NCI-H2171 treated with DMSO at 0.1 percent for 48 hours (cell line): ENCODE measurements at places on chromosomes 2 and 18.

GRCh38 chr2:70753902-70754301 lies 14.1 kb downstream of the ADD2 start:
- no peak for DNase-seq

GRCh38 chr2:108460345-108461037 lies 11.5 kb downstream of the GCC2 start:
- DNase-seq: no peak

DNA sequence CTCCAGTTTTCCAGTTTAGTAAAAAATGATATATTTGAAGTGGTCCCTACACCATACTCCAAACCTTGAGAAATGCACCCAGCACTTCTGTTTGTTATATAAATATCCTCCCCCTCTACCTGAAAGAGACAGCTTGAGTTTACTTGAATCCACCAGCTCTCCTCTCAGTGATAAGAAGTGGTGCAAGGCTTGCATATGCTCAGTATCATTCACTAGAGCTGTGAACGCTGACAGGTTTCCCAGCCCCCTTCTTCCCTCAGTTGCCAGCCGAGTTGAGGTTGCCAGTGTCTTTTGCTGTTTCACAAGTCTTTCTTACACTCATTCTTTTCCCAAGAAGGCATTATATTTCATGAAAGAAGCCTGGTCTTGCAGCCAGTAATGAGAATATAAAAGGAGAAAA lies 880.0 kb downstream of the LRRTM4 start:
- DNase-seq: no peak

- no peak for DNase-seq
Observed at GRCh38 chr2:128292599-128293425, 25.9 kb downstream of the HS6ST1 start.

DNA sequence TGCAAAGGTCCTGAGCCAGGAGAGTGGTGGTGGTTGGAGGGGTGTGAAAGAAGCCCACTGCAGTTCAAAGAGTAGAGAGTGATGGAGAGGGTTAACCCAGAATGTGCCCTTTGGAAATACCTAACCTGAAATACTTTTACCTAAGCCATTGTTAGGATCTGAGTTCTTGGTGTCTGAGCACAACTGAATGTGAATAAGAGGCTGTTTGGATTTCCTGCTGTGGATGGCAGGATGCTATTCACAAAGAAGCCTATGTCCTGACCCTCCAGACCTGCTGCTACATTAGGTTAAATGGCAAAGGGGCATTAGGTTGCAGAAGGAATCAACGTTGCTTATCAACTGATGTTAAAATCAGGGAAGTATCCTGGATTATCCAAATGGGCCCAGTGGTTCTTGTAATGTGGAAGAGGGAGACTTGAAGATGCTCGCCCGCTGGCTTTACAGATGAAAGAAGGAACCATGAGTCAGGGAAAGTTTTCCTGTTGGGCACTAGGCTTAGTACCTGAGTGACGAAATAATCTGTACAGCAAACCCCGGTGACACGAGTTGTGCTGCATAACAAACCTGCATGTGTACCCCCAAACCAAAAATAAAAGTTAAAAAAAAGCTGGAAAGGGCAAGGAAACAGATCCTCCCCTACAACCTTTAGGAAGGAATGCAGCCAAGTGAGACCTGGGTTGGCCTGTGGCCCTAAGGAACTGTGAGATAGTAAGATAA lies 27.2 kb downstream of the ITGA6 start:
- DNase-seq: no peak

DNA sequence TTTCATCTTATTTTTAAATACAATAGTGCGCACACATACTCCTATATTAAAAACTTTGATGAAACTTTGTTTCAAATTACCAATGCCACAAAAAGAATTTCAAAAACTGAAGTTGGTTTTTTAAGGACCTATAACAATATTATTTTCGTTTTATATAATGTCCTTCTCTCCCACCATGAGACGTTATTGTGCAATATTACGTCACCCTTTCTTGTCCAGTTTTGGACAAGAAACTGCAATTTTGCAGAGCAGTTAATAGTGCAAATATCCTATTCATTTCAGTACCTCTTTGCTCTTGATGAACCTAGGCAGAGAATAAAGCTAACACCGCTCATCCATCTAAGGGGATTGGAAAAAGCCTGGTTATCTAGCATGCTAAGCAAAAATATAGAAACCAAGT lies 9.7 kb upstream of the ZNF516 start:
- DNase-seq: no peak

- no peak for DNase-seq
Observed at GRCh38 chr18:38867680-38868079, 1302.1 kb upstream of the CELF4 start.

GRCh38 chr2:119431976-119432850 lies 559 bp downstream of the TMEM37 start:
- peak; percentile 30 for DNase-seq

- no peak for DNase-seq
Observed at GRCh38 chr2:203510941-203511305, 24.2 kb downstream of the RAPH1 start.

GRCh38 chr2:117935456-117935855 lies 78.4 kb downstream of the CCDC93 start:
- no peak for DNase-seq

DNA sequence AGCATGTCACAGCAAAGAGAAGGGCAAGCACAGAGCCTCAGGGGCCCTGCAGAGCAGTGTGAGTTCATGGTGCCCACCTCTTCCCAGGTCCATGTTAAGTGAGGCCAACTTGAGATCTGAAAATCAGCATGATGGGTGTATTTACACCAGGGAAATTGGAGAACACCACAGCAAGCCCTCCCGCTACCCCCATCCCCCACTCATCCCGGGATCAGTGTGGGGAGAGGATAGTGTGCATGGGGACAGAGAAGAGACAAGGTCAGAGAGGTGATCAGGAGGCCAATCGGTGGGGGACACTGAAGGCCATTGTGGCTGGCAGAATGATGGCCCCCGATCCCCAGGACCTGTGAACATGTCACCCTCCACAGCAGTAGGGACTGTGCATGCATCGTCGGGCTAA lies 54.7 kb downstream of the PTGR3 start:
- DNase-seq: no peak

- DNase-seq: no peak
Observed at GRCh38 chr18:63930773-63931354, 18.2 kb upstream of the HMSD start.
